ENCODE measurements at places on chromosomes 6 and 20.
A peak's percentile ranks its signal among the peaks of the same experiment; 100 is the strongest.

- no peak for DNase-seq
Observed at GRCh38 chr6:6418421-6418820, 98.0 kb upstream of the F13A1 start.

DNA sequence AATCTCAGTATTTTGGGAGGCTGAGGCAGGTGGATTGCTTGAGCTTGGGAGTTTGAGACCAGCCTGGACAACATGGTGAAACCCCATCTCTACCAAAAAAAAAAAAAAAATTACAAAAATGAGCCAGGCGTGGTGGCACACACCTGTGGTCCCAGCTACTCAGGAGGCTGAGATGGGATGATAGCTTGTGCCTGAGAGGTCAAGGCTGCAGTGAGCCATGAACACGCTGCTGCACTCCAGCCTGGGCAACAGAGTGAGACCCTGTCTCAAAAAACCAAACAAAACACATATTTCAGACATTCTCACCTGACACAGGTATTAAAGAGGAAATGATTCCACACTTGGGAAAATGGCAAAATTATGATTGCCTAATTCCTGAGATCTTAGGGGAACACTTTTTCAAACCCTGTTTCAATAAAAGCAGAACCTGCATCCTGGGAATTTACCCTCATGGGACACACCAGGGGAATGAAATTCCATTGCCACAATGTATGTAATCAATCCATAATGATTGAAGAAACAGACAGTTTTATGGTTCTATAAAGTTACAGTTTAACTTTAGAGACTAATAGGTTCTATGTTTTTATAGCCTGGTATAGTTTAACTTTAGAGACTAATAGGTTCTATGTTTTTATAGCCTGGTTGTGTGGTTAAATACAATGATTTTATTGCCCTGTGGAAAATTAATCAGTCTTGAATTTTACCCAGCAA, 29.6 kb upstream of the DNAAF9 start:
- no peak for DNase-seq

DNA sequence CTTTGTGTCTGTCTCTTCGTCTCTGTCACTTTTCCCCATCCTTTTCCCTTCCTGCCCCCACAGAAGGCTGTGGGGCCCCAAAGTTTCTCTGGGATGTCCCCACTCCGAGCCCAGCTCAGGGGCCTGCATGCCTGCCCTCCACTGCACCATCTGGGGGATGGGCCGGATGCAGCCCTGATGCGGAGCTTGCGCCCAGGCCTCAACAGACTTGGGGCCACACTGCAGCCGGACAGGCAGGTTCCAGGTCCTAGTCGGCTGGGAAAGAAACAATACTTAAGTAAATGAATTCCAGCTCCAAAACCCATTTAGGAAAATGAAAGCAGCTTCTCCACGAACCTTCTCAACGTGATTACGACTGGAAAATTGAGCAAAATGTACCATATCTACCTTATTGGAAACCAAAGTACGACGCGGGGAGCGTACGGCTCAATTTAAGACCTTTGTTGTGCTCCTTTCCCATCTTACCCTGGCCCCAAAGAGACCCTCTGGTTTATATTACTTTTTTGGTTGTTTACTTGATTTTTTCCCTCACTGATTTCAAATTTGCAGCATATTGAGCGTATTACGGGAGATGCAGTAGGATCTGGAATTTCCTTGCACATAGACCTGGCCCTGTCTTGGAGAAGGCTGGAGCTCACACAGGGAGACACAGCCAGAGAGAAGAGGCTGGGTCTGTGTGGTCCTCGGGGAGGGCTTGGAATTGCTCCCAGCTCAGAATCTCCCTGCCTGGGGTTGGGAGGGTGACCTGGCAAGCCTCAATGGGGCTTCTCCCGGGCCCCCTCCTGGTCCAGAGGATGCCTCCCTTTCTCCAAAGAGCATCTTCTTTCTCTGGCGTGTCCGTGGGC, 8.0 kb downstream of the FOXC1 start:
- no peak for DNase-seq

DNA sequence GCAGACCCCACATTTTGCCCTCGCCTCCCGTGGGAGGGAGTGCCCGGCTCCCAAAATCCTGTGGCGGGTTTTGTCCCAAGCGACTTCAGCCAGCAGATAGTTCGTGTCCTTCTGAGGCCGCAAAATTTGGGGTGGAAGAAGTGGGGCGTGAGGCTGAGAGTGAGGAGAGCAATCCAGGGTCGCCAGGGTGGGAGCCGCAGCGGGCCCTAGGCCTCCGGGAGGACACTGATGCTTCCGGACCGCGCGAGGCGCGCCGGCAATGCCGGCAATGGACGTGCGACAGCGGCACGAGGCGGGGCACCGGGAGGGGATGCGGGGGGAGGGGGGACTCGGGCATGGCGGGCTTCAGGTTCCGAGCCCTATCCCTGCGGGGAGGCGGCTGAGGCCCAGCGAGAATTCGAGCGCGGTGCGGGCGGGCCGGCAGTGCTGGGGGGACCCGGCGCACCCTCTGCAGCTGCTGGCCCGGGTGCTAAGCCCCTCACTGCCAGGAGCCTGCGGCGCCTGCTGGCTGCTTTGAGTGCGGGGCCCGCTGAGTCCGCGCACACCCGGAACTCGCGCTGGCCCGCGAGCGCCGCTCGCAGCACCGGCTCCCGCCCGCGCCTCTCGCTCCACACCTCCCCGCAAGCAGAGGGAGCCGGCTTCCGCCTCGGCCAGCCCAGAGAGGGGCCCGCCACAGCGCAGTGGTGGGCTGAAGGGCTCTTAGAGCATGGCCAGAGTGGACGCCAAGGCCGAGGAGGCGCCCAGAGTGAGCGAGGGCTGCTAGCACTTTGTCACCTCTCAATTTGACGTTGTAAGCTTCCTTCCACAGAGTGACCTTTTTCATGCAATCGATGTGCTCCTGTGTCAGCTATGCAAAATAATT, 143.8 kb downstream of the LPA start:
- peak; percentile 74 for DNase-seq

DNA sequence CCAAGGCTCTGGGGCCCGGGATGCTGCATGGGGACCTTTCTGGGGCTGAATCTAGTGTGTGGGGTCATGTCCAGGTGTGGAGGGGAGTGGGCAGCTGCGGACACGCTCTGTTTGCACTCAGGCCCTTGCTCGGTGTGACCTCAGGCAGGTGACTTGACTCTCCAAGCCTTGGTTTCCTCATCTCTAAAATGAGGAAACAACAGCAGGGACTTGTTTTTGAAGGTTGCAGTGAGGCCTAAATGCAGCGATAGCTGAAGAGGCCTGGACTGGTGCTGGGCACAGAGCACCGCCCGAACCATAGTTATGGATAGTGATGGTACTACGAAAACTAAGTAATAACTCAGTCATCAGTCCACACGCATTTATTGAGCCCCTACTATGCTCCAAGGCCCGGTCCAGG, 91.8 kb downstream of the NOL4L start:
- DNase-seq, result no peak

All from SW 1271 (cell line).